ENCODE measurements at places on chromosomes 1 and 21. TPM values are rescaled to one million over a fixed set of nuclear protein-coding genes. Genes with fewer than 3 reads are reported as not detected.

RIPPLY3 gene
- not detected for total RNA-seq

AKNAD1 gene
- not detected for total RNA-seq

ICOSLG gene
- total RNA-seq = 3.6 TPM

RXFP4 gene
- total RNA-seq = not detected

ABCG1 gene
- 1.7 TPM for total RNA-seq

RBM11 gene
- 2.8 TPM for total RNA-seq

ANKRD65 gene
- not detected for total RNA-seq

LCE1F gene
- total RNA-seq = not detected

GRCh38 chr1:167168424-167168823 lies 52.3 kb upstream of the POU2F1 start:
- no peak for DNase-seq

- no peak for DNase-seq
Observed at GRCh38 chr1:153389401-153389800, 1.5 kb downstream of the S100A8 start.

DNA sequence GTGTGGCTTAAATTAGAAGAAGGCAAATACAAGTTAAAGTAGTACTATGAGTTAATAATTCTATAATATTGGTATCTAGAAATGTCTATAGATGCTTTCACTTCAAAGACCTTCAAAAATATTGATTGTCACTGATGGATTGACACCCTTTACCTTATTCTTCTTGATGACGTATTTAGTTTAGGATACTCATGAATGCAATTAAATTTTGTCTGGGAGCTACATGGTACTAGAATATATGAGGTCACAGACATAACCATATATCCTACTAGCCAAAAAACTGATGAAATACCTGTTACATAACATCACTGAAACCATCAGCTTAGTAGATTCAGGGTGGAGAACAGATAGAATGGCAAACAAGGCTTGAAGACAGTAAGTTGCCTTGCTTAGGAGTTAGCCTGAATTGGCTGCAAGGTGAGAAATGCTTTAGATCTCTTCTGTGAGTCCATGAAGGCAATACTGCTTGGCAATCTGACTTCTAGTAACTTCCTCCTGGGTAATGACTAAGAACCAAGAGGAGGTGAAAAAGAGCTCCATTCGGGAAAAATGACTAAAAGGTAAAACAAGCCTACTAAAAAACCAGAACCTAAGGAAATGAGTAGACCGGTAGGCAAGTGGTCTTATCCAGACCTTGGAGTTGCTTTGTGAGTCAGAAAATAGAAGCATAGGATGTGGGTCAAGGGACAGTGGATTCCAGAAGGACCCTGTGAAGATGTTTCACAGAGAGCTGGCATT lies 16.9 kb upstream of the ARHGAP29 start:
- no peak for DNase-seq

GRCh38 chr1:183633676-183634343 lies 1.8 kb downstream of the ARPC5 start:
- no peak for DNase-seq

DNA sequence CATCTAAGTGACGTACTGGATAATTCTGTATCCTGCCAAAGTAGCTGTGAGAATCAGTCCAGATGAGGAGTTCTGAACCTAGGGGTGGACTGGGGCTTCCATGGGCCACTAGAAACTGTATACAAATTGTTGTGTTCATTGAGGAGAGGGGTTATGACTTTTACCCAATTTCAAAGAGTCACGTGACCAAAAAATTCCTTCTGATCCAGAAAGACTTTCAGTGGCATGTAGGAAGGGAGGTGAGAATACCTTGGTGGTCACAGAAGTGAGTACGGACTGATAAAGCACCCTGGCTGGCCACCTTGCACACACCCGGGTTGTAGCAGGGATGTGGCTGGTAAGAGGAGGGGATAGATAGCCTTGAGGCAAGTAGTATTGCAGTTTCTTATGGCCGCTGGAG lies 60.4 kb downstream of the BCAR3 start:
- no peak for DNase-seq

Data from activated T-cell treated with anti-CD3 and anti-CD28 coated beads, Interleukin-2, amount 50 U/mL, for 4 hours (primary cell).